ENCODE measurements at places on chromosomes 7 and 10.

DNA sequence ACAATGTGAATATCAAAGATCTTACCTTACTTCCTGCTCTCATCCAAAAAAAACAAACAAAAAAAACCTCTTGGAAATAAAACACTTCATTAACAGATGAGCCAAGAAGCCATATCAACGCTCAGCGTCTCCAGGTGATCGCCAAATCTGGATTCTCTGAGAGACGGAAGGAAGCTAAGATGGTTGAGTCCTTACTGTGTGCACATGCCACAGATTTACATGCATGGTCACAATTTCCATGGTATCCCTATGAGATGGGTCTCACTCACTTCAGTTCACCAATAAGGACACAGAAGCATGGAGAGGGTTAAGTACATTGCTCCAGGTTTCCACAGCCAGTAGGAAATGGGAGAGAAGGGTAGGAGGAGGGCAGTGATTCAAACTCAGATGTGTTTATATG lies 1.0 kb downstream of the AOAH start:
- no peak for DNase-seq

DNA sequence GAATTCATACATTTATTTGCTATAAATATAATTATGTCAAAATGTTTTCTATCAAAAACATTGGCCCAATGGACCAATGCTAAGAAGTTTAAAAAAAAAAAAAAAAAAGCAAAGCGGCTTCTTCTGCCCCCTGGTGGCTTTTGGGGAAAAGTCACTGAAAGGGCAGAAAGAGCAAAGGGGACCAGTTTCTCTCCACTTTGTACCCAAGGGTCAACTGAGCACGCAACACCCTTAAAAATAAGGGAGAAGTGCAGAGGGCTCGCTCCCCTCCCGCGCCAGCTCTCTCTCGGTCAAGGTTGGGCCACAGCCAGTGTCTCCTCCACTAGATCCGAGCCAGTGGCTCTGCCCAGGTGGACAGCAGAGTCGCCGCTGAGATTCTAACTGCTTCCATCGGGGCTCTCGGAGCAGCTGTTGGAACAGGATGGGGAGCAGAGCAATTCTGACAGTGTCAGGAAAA lies 136.4 kb upstream of the FGFR2 start:
- no peak for DNase-seq

DNA sequence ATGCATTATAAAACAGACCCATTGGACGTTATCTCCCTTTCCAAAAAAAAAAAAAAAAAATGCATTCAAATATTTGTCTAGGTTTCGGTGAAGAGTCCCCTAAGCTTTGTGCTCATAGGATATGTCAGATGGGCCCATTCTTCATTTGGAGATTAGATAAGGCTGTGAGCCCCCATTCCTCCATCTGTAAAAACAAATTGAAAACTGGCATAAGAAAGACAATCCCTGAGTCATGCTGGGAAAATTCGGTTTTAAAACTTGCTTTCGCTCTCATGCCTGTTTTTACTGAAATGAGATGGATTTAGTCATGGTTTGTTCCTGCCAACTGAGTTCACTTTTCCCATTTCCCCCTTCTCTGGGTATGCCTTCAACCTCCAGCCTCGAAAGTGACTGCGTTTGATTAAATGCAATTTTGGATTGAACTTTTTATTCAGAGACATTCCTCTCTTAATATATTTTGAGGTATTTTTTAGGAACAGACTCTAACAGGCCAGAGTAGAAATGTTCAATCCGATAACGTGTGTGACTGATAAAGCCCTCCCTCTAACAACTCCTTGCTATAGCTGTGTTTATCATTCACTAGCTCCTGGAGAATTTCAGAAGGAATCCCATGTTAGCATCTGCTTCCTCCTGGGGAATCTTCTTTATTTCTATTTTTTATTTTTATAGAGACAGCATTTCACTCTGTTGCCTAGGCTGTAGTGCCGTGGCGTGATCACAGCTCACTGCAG lies 190.9 kb upstream of the LYZL2 start:
- no peak for DNase-seq

DNA sequence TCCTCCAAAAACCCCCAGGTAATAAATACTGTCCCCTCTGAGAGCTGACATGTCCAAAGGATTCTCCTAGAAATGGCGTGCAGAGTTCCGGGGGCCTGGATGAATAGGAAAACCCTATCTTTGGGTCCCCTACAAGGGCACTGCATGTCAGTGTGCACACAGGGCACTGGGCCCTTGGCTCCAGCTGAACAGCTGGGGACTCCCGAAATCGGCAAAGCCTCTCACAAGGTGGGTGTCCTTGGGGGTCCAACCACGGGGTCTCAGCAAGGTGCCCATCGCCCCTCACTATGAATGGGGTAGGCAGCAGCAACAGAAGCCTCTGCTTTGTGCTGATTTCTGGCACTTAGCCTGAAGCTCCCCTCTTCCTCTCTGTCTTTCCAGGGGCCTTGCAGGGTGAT lies 46.1 kb downstream of the SLIT1 start:
- DNase-seq = no peak

GRCh38 chr10:123888751-123889150 lies 2.9 kb downstream of the CPXM2 start:
- no peak for DNase-seq

GRCh38 chr10:98956576-98957260 lies 278.9 kb downstream of the HPSE2 start:
- DNase-seq = no peak

- no peak for DNase-seq
Observed at GRCh38 chr7:116503835-116504234, 4.3 kb downstream of the CAV2 start.

DNA sequence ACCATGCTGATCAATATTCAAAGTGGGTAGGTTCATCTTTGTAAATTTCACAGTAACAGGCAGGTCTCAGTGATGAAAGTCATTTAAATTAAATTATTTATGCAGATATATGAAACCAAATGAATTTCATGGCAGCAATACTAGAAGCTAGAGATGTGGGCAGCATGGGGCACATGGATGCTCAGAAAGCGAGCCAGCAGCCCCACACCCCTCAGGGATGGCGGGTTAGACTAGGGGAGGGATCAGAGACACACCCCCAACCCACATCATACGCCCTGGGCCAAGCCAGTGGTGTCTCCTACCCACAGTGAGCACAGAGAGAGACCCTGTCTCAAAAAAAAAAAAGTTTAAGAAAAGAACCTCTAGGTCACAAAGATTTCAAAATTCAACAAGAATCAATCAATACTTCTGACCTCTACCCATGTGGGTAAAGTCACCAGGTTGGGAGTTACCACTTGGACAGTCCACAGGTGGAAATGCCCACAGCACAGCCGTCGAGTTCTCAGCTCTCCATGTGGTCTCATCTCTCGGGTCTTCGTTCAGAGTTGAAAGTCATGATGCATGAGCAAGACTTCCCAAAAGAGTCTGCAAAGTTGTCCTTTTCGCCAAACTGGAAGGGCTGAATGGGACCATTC lies 79.3 kb upstream of the PPP2R2D start:
- DNase-seq = no peak

DNA sequence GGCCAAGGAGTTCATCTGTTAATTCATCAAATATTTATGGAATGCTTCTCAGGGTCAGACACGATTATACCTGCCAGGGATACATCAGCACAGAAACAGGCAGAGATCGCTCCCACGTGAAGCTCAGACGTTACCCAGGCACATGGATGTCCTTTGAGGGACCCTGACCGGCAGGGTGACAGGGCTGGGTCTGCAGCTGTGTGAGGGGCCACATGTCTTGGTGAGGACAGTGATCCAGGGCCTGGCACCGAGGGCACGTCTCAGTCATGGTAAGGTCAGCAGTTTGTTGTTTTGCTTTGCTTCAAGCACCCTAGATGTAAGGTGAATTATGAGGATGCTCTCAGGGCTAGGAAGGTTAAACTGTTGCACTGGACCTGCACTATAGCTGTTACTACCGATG lies 227.9 kb downstream of the WDR37 start:
- DNase-seq = no peak

GRCh38 chr10:70068925-70069324 lies 16.3 kb downstream of the MACROH2A2 start:
- no peak for DNase-seq

- no peak for DNase-seq
Observed at GRCh38 chr7:142894985-142895593, 9.5 kb upstream of the TRPV6 start.

GRCh38 chr7:75640201-75640600 lies 98.5 kb downstream of the HIP1 start:
- no peak for DNase-seq

DNA sequence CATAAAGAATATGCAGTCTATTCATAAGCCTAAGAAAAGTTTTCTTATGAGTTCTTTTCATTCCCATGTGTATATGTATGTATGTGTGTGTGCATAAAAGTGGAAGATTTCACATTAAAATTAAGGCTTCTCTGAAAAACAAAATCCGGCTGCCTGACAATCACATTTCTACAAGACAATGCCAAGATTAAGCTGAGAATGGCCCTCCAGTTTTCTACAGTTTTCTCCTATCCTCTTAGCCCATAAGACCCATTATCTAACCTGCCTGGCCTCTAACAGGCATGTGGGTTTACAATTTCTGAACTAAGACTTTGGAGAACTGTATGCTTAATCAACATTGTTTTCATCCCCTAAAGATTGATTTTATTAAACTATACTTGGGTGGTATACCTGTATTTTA lies 446.0 kb upstream of the SEMA3A start:
- DNase-seq = no peak

GRCh38 chr7:121505021-121505420 lies 108.9 kb upstream of the FAM3C start:
- DNase-seq = no peak

DNA sequence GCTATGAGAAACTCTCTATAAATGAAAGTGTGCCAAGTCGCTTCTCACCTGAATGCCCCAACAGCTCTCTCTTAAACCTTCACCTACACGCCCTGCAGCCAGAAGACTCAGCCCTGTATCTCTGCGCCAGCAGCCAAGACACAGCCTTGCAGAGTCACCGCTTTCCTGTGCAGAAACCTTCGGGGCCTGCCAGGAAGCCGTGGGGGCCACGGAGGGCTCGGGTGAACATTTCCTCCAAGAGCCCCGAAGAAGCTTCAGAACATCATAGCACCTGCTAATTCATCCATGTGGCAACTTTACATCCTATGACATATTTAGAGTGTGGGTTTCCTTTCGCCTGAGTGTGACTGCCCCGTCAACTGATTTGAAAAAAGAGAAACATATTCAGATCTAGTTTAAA lies 55.7 kb upstream of the PRSS58 start:
- no peak for DNase-seq

- DNase-seq = no peak
Observed at GRCh38 chr10:35231646-35232045, 104.7 kb upstream of the CCNY start.

- DNase-seq = peak; percentile 43
Observed at GRCh38 chr10:13100349-13101294, 659 bp downstream of the OPTN start.

GRCh38 chr7:6166443-6166891 lies 106.0 kb downstream of the CYTH3 start:
- no peak for DNase-seq

DNA sequence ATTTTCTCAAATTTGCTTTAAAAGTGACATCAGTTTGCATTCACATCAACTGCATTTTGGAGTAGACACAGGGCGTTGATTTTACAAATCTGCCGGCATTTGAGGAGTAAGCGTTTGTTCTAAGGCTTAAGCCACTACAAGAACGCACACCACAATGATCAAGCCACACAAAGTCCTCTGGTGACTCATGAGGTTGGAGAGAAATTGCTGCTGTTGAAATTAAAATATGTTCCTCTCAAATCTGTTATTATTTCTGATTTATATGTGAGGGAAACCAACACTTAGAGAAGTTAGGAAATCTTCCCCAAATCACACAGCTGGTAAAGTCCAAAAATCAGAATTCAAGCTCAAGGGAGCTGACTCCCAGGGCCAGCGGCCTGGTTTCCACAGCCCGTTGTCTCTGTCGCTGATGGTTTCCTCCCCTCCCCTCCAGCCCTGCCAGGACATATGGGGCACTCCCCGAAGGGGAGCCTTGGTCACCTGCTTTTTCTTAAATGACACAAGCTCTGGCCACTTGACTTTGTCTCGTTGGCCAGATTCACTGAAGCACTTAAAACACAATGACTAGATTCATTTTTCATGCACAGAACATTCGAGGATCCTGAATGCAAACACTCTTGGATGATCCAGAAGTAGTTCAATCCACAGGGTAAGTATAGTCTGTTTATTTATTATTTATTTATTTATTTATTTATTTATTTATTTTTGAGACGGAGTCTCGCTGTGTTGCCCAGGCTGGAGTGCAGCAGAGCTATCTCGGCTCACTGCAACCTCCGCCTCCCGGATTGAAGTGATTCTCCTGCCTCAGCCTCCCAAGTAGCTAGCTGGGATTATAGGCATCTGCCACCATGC lies 29.2 kb upstream of the KLF6 start:
- DNase-seq = no peak
